Activated naive CD4-positive, alpha-beta T cell treated with anti-CD3 and anti-CD28 coated beads, Interleukin-2, amount 50 U/mL, for 72 hours (primary cell): ENCODE measurements at places on chromosomes 3 and 15.

GRCh38 chr3:145183261-145183660 lies 977.7 kb downstream of the PLOD2 start:
- no peak for DNase-seq

DNA sequence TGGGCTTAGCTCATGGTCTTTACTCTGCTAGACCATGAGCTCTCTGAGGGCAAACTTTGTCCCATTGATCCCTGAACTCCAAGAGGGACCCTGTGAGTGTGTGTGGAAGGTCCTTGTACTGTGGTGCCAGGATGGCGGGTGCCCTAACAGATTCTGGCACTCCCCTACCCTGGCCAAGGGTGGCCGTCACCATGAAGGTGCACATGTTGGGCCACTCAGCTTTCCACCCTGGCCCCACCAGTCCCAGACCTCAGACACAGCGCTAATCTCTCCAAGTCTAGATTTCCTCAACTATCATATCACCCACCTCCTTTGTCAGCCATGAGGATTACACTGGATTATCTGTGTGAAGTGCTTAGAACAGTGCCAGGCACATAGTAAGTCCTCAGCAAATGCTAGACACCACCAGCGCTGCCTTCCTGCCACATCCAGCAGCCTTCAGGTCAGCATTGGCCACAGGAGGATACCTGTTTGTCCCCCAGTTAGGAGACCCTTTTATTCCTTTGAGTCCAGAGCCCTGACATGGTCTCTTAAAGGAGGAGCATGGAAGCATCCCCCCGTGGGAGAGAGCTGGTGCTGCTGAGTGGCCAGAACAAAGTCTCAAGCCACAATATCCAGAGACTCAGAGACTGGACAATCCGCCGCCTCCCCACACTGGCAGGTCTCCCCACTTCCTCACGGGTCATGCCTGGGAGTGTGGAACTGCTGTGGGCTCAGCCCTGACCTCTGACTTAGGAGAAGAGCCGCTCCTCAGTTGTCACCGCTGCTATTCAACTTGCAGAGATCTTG lies 44.5 kb upstream of the SLCO2A1 start:
- DNase-seq, result no peak

GRCh38 chr3:171249245-171249644 lies 211.0 kb downstream of the TNIK start:
- DNase-seq, result no peak

DNA sequence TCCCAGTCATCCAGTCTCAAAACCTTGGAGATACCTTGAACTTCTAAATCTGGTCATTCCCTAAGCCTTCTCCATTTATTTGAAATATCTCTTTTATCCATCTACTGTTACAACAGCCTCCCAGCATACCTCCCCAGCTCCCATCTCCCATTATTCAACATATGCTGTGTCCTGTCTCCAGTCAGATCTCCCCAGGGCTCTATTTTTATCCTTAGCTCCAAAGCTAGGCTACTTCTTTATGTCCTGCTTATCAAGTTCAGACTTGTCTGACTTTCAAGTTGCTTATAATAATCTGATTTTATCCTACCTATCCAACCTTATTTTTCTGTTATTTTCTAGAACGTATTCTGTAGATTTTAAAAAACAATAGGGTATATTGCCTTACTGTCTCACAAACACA lies 44.2 kb downstream of the IQGAP1 start:
- no peak for DNase-seq

DNA sequence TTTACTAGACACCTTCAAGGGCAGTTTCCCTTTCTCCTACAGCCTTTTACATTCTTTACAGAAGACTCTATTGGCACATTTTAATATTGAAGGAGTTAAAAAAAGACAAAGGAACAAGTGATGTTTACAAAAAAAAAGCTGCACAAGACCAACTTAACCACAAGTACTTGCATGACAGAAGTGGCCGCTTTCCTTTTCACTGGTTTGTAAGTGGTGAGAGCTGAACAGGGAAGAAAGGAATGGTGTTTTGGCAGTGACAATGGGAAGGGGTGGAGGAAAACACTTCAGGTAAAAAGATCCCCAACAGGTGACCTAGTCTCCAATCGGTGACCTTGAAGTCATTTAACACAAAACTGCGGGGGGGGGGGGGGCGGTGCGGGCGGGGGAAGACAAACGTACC lies 1.1 kb downstream of the WDR72 start:
- DNase-seq, result no peak

DNA sequence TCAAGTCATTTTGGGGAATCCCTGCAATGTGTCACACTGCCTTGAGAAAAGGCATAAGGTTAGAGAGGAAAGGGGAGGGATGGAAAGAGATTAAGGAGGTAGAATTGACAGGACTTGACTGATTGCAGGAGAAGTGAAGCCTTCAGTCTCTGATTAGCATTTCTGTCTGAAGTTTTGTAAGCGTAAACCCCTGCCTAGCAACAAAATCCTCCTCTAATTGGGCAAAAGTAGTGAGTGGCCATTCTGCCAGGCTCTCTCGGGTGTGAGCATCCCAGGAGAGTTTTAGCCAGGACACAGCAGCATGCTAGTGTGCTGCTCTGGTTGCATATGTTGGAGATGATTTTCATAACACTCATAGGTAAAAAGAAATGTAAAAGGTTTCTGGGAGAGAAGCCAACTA lies 117.0 kb upstream of the MRPL3 start:
- no peak for DNase-seq

DNA sequence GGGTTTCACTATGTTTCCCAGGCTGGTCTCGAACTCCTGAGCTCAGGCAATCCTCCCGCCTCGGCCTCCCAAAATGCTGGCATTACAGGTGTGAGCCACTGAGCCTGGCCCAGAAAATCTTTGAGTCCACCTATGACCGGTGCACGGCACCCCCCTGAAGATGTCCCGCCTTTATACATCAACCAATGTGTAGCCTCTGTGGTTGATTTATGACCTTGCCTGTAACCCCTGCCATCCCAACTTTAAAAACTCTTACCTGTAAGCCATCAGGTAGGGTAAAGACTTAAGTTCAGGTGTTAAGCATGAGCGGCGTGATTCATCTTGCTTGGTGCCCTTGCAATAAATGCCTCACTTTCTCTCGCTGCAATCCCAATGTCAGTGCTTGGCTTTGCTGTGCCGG lies 14.5 kb upstream of the CTSH start:
- DNase-seq, result no peak

DNA sequence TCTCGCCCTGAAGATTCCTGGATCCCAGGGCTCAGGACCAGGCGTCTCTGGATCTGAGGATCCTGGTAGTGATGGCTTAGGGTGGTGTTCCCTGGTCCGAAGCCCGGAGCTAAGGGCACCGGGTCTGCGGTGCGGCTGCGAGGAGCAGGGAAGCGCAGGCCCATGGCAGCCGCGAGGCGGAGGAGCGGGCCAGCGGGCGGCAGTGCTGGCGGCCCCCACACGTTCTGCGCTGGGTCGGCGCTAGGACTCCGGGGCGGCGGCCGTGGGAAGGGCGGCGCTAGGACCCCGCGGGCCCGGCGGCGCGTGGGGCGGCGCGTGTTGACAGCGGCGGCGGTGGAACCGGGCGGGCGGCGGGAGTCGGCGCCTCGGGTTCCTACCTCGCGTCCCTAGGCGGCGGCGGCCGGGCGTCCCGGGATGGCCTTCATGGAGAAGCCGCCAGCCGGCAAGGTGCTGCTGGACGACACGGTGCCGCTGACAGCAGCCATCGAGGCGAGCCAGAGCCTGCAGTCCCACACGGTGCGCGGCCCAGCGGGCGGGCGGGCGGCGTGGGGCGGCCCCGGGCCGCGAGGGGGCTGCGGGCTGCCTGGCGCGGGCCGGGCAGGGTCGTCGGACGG lies at the start of gene PXK:
Gene PXK, plus strand, starts transcription at position 318 of the 614 bp plus-strand sequence. Its CDS starts 97 bp downstream, at position 415.
- DNase-seq, result peak; percentile 67

DNA sequence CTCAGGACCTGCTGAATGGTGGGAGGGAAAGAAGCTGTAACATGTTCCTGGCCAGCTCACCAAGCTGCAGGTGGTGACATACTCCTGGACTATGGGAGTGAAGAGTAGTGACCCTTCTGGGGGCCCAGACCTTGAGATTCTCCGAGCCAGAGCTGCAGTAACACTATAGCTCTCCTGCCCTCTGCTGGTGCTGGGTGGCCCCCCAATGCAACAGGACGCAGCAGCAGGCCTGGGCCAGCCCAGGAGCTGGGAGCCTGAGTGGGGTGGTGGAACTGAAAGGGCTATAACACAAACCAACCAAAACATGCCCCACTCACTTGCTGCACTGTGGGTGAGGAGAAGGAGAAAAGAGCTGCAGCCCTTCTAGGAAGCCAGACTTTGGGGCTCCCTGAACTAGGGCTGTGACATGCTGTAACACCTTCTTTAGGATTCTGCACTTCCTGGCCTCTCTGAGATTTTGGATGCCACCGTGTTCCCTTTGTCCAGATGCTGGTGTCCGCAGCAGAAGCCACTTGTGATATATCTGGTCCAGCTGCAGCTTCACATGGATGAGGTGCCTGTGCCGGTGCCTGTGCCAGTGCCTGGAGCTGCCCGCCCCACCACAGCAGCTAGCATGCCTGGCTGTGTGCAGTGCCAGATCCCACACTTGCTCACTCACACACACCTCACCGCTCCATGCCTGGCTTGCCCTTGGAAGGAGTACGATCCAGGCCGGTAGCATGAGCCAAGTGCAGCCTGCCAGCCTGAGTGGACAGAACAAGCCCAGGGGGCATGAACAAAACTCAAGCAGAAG lies 636.8 kb upstream of the KCNMB2 start:
- no peak for DNase-seq

DNA sequence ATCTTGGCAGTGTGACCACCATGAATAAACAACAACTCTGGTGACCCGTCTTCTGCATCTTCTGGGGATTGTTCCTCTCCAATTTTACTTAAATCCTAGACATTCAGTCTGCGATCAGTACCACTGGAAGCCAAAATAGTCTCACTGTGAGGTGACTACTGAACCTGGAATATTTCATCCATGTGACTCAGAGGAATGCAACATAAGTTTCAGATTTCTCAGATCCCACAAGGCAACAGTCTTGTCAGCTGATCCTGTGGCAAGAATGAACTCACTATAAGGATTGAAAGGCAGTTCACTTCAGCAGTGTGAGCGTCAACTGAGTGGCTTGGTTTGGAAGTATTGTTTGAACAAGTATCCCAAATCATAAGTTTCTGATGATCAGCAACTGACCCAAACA lies 13.2 kb downstream of the NSUN3 start:
- no peak for DNase-seq

DNA sequence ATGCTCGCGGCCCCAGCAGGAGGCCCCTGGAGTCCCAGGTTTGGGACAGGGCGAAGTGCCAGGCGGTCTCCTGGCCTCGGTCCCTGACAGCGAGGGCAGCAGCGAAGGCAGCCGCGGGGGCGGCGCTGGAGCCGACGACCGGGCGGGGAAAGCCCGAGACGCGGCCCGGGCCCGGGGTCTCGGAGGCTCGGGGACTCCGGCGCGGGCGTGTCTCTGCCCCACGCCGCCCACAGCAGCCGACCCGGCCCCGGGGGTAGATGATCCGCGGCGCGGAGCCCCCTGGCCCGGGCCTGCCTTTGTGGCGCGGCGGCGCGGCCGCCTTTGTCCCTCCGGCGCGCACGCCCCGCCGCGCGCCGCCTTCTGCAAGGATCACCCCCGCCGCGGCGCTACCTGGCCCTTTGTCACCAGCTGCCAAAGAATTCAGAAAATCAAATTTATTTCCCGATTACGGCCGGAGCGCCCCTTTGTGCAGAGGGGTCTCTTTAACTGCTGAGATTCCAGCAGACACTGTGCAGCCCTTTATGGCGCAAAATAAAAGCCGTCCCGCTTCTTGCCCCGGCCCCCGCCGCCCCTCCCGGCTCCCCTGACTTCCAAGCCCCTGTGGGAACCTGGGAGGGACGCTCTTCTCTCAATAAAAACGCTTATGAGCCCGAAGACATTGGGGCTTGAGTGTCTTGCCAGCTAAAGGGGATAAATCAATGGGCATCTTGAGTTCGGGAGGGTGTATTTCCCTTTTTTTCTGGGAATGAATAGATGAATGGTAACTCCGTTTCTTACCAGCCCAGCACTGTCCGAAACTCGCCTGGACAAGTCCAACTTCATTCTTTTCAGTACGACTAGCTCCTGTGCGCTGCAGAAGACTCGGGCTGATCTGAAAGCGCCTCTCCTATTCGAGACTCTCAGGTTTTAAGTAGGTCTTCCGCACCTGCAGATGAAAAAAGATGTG lies 68.4 kb downstream of the HES1 start:
- DNase-seq, result no peak

GRCh38 chr3:106281221-106281620 lies 412.4 kb upstream of the CBLB start:
- DNase-seq, result no peak

DNA sequence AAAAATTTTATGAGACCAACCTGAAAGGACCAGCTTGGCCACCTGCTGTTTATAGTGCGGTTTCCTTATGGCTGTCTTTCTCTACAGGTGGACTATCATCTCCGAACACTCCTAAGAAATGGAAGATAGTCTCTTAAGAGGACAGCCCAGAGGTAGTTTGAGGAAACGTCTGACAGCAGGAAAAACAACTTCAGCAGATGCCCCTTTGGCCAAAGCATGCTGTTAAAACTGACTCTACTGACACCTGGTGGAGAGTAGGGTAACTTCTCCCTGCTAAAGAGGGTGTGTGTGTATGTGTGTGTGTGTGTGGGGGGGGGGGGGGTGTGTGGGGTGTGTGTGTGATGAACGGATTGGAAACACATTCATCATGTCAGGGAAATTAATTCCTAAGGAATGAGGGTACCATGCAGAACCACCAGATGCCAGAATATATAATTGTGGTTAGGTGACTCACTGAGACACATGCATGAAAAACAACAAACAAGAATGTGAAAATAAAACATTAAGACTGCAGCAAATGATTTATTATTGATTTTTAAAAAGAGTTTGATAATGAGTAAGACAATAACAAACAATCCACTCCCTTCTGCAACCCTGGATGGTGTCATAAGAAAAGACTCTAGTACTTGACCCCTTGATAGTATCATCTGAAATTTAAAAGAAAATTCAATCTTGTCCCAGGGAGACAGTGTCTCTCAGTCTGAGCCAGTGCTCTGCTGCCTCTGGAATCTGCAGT lies 256.5 kb downstream of the THRB start:
- peak; percentile 45 for DNase-seq

GRCh38 chr3:43735618-43736017 lies 44.9 kb downstream of the ABHD5 start:
- no peak for DNase-seq

DNA sequence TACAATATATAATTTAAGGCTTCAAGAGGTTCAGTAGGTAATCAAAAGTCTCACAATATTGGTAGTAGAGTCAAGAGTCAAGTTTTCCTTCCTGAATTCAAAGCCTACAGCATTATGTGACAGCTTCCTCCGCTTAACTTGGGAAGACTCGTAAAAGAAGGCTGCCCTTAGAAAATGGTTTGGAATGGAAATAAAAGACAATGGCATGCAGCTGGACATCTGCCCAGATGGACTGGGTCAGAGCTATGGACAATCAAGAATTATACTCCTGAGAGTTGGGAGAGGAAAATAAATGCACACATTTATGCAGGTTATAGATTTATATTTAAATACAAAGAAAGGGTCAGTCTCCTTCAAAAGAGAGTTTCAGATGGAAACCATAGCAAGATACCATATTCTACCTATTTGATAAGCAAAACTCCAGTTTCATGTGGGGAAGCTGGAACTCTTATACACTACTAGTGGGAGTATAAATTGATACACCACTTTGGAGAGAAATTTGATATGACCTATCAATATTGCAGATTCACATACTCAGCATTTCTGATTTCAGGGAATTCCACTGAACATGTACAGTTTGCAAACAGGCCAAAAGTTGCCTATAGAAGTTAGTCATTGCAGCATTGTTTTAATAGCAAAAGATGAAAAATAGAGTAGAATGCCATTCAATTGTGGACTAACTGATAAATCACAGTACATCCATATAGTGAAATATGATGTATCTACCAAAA lies 6.1 kb downstream of the CRYBG3 start:
- DNase-seq, result no peak

- DNase-seq, result no peak
Observed at GRCh38 chr3:153484842-153485241, 322.8 kb downstream of the RAP2B start.
